ENCODE measurements at places on chromosomes 5 and 9. TPM values are rescaled to one million over a fixed set of nuclear protein-coding genes. Genes with fewer than 3 reads are reported as not detected.

DNA sequence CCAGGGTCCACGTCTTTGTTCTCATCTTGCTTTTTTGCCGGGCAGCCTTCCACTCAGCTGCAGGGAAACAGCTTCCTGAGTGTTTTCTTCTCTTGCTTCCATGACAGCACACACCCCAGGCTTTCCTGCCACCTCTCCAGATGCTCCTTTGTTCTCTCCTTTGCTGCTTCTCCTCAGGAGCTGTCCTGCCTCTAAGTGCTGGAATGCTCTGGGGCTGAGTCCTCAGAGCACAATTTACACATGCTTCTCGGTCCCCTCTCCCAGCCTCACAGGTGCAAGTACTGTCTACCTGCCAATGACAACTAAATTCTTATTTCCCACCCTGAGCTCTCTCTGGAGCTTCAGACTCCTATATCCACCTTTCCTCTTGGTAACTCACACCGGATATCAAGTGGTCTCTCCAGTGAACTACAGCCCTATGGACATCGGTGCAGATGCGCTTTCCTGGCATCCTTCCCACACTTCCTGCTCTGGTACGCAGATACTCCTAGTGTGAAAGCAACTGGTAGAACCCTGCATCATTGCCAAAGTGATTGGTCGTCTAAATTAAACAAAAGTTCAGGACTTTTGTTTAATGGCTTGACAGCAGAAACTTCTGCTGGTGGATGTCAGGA lies 13.4 kb upstream of the ACSL6 start:
- no peak for DNase-seq

Gene CEP120
- total RNA-seq: 9.2 TPM

Gene SLC36A3
- total RNA-seq: not detected

Gene CDH9
- total RNA-seq: not detected

Gene FBN2
- 1.9 TPM for total RNA-seq

DNA sequence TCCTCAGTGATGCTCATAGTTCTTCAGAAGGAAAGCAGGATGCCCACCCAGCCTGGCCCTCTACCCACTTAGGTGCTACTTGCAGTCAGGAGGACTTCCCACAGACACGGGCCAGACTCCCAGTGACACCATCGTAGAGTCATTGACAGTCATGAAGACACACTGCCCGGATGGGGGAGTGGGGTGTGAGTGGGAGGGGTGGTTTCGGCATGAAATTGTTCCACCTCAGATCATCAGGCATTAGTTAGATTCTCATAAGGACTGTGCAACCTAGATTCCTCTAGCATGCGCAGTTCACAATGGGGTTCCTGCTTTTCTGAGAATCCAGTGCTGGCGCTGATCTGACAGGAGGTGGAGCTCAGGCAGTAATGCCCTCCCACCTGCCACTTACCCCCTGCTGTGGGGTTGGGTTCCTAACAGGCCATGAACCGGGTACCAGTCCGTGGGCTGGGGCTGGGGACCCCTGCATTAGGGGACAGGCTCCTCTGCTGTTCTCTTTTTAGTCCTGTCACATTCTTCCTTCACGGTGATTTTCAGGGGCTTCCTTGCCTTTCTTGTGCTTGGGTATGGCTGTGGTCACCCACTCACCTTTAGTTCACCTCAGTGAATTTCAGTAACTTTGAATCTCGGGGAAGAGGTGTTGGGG lies 88.2 kb upstream of the ANKRD55 start:
- DNase-seq: no peak

Gene CRB2
- 0.92 TPM for total RNA-seq

DNA sequence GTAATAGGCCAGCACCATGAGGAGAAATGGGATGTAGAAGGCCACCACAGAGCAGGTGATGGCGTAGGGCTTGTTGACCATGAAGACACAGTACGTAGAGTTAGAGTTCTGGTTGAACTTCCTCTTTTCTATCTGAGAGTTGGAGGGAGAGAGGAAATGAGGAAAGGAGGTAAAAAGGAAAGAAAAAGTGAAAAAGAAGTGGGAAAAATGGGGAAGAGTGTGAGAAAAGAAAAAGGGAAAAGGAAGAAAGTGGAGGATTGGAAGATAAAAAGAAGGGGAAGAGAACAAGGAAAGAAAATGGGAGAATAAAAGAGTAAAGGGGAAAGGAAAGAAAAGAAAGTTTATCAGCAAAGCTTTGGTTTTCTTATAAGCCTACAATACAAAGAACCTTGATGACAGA lies 126.1 kb downstream of the FBXO38 start:
- DNase-seq: no peak

DNA sequence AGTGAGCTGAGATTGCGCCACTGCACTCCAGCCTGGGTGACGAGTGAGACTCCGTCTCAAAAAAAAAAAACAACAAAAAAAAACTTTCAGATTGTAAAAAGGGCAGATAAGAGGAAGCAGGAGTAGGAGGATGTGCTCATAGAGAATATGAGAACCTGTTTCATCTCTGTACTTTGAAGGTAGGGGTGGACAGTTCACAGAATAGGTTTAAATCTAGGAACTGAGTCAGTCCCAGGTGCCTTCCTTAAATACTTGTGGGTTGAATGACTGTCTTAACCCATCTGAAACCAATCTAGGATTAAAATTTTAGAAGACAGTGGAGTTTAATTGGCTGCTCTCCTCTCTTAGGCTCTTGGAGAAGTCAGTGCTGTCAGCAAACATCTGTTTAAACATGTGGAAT lies 12.4 kb downstream of the POLK start:
- no peak for DNase-seq

- peak; percentile 56 for DNase-seq
Measured at GRCh38 chr9:129335464-129336129, 157.5 kb upstream of the IER5L start.

GRCh38 chr5:178365501-178366440 lies 133.2 kb upstream of the PHYKPL start:
- DNase-seq: no peak

- no peak for DNase-seq
Measured at GRCh38 chr5:33299621-33300208, 141.1 kb upstream of the TARS1 start.

GRCh38 chr5:151937851-151938250 lies 13.2 kb upstream of the GLRA1 start:
- DNase-seq: no peak

- no peak for DNase-seq
Measured at GRCh38 chr5:179294131-179294780, 51.0 kb downstream of the ADAMTS2 start.

DNA sequence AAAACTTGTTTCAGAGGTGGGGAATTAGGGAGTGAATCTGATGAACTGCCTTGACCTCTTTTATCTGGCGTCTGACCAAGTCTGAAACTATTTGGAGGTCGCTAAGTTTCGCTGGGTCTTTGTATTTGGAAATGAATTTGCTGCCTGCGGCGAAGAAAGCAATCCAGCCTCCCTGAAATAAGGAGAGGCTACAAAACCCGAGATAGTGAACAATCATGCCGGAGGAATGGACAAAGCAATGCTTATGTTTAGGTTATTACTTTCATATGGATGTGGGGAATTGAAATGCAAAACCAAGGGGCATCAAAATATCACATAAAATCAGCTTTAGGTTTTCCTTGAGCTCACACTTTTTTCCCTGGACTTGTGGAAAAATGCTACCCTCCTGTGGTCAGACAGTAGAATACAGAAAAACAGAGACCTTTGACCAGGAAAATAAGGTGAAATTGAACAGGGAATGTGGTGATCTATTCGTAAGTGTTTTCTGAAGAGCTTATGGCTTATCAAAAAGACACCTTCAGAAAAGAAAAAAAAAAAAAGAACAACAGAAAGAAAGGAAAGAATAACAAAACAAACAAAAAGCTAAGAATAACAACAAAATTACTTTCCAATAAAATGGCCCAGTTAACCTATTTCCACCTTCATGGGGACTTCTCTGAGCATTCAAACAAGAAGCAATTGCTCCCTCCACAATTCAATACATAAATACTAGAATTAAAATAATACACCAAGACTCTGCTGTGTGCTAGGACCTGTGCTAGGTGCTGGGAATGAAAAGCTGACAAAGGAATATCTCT lies 68.6 kb upstream of the DPYSL3 start:
- no peak for DNase-seq

GRCh38 chr5:180090098-180090768 lies 18.7 kb upstream of the RNF130 start:
- DNase-seq: peak; percentile 78

GRCh38 chr9:26657958-26658357 lies 234.6 kb downstream of the CAAP1 start:
- no peak for DNase-seq

GRCh38 chr5:23089286-23089685 lies 236.1 kb upstream of the CDH12 start:
- DNase-seq: no peak

DNA sequence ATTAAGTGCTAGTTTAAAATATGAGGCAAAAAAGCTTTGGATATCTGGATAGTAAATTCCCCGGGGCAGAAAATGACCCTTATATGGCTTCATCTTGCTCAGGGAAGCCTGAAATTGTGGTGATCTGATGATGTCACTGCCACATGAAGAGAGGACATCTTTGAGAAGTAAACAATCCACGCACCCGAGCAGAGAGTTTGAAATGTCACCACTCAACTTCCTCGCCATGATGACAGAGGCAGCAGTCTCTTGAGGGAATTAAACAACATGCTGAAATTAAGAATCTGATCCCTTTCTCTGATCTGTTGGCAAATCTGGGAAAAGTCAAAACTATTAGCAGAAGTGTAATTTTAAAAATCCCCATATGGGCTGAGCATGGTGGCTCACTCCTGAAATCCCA lies 110.0 kb downstream of the TLE1 start:
- no peak for DNase-seq

Gene SLC6A3
- not detected for total RNA-seq

DNA sequence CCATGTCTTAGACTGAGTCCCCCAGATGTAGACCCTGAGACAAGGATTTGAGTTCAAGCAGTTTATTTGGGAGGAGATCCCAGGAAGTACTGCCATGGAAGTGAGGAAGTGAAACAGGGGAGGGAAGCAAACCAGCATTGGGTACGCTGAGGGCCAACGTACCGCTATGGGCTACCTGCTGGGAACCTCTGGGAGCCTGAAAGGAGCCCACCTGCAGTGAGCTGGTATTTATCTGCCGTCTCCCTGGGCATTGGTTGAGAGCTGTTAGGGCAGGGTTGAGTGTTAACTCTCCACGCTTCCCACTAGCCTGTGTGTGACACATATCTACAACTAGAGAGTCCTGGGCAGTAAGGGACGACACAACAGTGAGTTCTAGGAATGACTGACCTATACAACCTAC lies 131.6 kb upstream of the SLC24A2 start:
- DNase-seq: no peak

DNA sequence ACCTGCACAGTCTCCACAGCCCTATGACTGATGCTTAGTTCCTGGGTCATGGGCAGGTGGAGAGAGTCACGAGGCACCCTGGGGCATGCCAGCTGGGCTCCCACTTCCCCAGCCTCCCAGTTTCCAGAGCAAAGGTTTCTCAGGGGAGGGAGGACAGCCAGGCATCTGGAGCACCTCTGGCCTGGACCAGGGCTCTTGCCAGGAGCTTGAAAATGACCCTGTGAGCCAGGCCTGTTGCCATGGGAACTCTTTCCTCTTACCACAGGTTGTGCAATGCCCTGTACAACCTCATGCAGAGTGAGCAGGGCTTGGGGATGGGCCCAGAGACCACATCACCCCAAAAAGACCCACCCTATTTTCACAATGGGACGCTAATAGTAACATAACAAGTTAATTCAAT lies 113.1 kb downstream of the PSD2 start:
- DNase-seq: no peak

- DNase-seq: peak; percentile 39
Measured at GRCh38 chr9:134343637-134344036, 17.4 kb downstream of the RXRA start.

DNA sequence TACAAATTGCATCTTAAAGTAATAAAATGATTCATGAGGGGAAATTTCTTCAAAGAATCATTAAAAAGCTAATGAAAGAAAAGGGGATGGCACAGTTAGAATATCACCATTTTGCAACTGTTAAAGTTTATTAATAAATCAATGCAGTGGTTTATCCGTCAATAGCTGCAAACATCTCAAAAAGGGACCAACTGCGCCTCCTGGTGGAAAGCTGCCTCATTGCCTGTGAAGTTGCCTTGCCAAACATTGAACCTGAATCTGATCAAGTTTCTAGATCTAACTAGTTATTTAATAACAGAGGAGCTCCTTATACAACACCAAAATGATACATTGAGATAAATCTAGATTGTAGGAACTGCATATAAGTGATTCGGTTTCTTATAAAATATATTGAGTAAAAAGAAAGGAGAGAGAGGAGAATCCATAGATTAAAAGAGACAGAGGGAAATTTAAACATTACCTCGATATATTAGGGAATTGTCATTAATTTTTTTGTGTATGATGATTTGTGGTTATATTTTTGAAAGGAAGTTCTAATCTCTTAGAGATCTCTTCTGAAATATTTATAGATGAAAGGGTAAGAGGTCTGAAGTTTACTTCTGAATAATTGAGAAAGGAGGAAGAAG lies 6.9 kb upstream of the NDUFB6 start:
- peak; percentile 81 for DNase-seq

Gene RIGI
- 24.7 TPM for total RNA-seq

Gene HK3
- total RNA-seq: 4.4 TPM

Gene PTPRD
- total RNA-seq: 107 TPM

GRCh38 chr9:95116002-95116807 lies 201.3 kb downstream of the FANCC start:
- no peak for DNase-seq

Gene FOXD4L4
- 0.17 TPM for total RNA-seq

- DNase-seq: no peak
Measured at GRCh38 chr5:108531367-108532128, 149.7 kb upstream of the FBXL17 start.

Gene ZBTB26
- 4.7 TPM for total RNA-seq

DNA sequence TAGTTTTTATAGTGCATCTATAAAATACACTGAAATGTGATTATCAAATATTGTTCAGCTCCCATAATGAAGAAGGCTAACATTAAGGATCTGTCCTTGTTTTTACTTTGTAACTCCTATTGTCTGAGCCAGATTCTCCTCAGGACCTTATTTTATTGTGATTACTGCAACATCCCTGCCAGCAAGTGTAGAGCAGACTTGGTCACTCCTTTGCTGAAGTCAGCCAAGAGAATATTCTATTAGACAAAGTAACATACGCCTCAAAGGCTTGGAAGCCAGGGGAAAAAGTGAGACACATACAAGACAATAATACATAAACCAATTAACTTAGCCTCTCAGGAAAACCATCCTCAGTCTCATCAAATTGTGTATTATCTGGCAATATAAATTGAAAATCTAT lies 269.6 kb downstream of the ARL15 start:
- no peak for DNase-seq

All from left colon (tissue), 2 donors.